Astrocyte (in vitro differentiated cells and primary cell): ENCODE measurements at places on chromosomes 2 and 18. TPM values are rescaled to one million over a fixed set of nuclear protein-coding genes. Genes with fewer than 3 reads are reported as not detected.
A peak's percentile ranks its signal among the peaks of the same experiment; 100 is the strongest.

Gene UGT1A4
- not detected in 2 replicates for total RNA-seq

Gene TCF7L1
- total RNA-seq: 27.2 and 30.8 TPM in 2 replicates

DNA sequence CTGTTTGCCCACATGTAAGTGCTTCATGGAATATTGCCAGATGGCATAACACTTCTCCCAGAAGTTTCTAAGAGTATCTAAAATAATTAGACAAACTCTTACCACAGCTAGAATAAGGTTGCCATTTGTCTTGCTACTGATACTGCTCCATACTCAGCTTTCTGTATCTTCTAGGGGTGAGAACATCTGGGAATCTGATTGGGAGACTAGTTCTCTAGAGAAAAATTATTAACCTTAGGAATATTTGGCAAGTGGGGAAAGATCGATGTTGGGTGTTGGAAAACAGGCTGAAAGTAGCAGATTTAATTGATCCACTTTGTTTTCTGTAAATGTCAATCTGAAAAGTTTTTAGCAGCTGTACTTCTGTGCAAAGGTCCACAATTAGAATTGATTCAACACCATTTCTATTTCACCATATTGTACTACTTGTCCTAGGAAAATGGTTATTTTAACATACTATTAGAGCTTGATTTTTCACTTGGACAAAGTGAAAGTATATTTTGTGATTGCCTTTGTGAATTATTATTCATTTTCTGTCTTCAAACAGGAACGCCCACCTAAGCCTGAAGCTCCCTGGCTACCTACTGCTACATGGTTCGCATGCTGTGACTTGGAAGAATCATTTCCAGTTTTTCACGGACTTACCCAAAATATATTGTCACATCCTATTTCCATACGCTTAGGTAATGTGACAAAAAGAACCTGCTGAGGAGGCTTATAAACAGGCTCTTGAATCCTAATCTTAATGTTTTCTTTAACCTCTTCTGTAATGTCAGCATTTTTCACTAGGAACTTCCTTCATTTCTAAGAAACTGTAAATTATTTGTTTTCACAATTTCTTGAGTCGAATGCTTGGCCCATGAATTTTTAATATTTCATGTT is 147.7 kb downstream of the TRABD2A start:
- H3K27ac ChIP-seq: no peak overlapping the region
- H3K4me1 ChIP-seq: no peaks in the 10 kb centered on the region
- H3K4me3 ChIP-seq: no peak overlapping the region
- H3K27me3 ChIP-seq: no peaks in the 10 kb centered on the region
- DNase-seq: no peak
- H3K36me3 ChIP-seq: no peaks in the 10 kb centered on the region

- H3K4me1 ChIP-seq: no peaks in the 10 kb centered on the region
- H3K27ac ChIP-seq: no peak overlapping the region
- H3K36me3 ChIP-seq: no peaks in the 10 kb centered on the region
- H3K4me3 ChIP-seq: no peak overlapping the region
- H3K27me3 ChIP-seq: no peaks in the 10 kb centered on the region
- no peak for DNase-seq
Measured at GRCh38 chr2:200795028-200795440, 16.7 kb upstream of the BZW1 start.

- H3K36me3 ChIP-seq: no peaks in the 10 kb centered on the region
- H3K27ac ChIP-seq: peak overlapping the region; percentile 99
- peaks cover 13% of the 10 kb centered on the region for H3K4me1 ChIP-seq
- H3K4me3 ChIP-seq: peak overlapping the region; percentile 84
- peak; percentile 70 for DNase-seq
Measured at GRCh38 chr2:53969285-53969967, 1.4 kb downstream of the PSME4 start.

GRCh38 chr2:236397681-236398080 is 133.5 kb upstream of the ASB18 start:
- DNase-seq: no peak
- no peaks in the 10 kb centered on the region for H3K27me3 ChIP-seq
- no peaks in the 10 kb centered on the region for H3K4me1 ChIP-seq
- H3K27ac ChIP-seq: no peak overlapping the region
- H3K4me3 ChIP-seq: no peak overlapping the region
- no peaks in the 10 kb centered on the region for H3K36me3 ChIP-seq
